Neural progenitor cell (in vitro differentiated cells): ENCODE measurements at places on chromosomes 3 and 15. TPM values are rescaled to one million over a fixed set of nuclear protein-coding genes. Genes with fewer than 3 reads are reported as not detected.

ZNF80 gene
- not detected in 2 replicates for total RNA-seq

DNA sequence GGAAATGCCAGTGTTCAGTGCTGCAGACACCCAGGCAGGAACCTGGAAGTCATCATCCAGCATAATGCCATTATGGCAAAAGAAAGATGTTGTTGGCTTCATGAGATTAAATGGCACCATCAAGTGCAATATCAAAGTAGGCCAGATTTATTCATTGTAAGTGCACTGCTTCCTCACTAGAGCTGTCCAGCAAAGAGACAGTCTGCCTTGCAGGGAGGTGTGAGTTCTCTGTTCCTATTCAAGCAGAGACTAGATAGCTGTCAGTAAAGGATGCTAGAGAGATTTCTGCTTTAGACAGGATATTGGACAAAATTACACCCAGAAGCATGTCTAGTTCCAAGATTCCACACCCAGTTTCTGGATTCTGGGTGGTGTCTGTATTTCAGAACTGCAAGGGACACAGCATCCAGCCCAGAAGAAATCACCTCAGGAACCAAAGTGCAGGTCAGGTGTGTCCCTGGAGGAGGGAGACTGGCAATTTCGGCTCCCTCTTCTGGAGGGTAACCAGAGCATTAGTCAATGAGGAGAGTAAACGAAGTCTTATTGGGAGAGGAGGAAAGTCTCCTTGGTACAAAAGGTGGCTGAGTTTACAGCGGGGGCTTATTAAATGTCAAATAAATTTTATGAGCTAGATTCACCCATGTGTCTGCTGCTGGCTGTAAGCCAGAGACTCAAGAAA is 377.3 kb downstream of the EPHB1 start:
- no peak for DNase-seq
- H3K27me3 ChIP-seq: no peaks in the 10 kb centered on the region
- no peak overlapping the region for H3K27ac ChIP-seq
- H3K4me1 ChIP-seq: peaks cover 10% of the 10 kb centered on the region
- H3K4me3 ChIP-seq: no peak overlapping the region

DNA sequence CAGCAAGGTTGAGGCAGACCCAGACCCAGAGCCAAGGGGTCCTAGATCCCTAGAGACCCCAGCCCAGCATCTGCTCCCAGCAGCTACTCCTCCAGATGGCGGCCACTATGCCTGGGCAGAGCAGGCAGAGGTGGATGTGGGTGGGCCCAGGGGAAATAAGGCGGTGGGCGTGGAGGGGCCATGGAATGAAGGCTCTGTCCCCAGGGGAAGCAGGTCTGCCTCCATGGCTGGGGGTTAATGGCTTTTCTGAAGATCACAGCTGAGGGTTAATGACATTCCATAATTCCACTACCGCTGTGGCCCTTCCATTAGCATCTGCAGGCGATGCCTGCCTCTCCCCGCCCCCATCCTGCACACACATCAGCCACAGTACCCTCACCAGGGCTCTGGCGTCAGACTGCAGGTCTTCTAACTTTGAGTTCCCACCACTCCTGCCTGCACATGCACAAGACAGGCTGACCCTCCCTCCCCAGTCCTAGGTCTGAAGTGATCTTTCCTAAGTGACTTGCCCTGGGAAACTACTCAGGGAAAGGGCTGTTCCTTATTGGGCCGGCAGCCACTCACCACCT is 41.2 kb downstream of the CCDC33 start:
- H3K27me3 ChIP-seq: no peaks in the 10 kb centered on the region
- no peak overlapping the region for H3K4me3 ChIP-seq
- H3K4me1 ChIP-seq: peaks cover 12% of the 10 kb centered on the region
- no peaks in the 10 kb centered on the region for H3K36me3 ChIP-seq
- no peak for DNase-seq

DNA sequence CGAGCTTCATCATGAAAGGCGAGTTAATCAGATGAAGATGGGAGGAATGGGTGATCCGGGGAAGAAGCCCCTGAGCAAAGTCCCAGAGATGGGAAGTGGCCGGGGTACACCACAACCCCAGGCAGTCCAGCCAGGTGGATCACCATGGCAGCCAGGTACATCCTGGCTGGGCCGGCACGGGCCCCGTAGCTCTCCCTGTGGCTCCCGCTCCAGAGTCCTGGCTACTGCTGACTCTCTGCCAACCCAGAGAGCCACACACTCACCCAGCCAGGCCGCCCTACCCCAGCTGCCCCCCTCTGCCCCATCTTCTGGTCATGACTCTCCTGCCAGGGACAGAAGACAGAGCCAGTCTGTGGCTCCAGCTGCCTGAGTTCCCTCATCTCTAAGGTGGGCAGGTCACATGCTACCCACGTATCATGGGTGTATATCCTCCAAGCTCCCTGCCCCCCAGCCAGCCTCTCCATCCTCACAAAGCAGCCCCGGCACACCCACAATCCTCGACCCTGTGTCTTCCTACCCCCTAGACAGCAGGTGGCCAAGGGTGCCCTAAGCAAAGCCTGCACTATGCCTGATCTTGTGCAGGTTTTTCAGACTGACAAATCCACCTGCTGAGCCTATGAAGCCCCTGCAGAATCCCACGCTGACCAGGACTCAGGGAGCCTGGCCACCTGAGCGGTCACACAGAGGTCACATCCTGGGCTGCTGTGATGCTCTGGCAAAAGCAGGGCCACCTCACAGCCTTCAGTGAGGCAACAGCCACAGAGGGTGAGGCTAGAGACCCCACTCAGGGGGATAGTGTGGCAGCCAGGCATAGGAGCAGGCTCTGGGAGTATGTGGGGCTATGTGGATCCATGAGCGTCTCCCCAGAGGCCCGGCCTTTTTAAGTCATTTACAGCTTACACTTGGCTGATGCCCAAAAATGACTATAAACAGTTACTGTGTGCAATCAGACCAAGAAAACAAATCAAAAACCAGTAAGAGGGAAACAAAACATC is 13.2 kb downstream of the XXYLT1 start:
- no peak overlapping the region for H3K27ac ChIP-seq
- no peak for DNase-seq
- H3K4me1 ChIP-seq: peaks cover 28% of the 10 kb centered on the region
- no peak overlapping the region for H3K4me3 ChIP-seq

- H3K36me3 ChIP-seq: no peaks in the 10 kb centered on the region
- H3K27me3 ChIP-seq: no peaks in the 10 kb centered on the region
- no peak overlapping the region for H3K27ac ChIP-seq
- no peaks in the 10 kb centered on the region for H3K4me1 ChIP-seq
Measured at GRCh38 chr3:124461838-124462632, 268.2 kb upstream of the UMPS start.

DNA sequence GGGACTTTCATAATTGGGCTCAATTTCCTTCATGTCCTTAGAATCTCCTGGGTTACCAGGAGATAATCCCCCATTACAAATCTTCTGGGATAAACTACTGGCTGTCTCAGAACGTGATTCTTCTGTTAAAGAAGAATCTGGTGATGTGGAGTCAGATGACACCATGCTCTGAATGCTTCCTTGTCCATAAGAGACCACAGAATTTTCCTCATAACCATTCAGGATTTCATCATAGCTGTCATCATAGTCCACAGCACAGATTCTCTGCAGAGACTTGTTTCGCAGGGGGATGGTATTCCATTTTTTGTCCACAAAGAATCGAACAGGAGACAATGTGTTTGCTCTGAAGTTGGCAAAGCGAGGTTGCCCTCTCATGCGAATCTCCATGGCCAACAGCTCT is 109.8 kb upstream of the TSPAN3 start:
- no peaks in the 10 kb centered on the region for H3K27me3 ChIP-seq
- DNase-seq: no peak
- no peak overlapping the region for H3K27ac ChIP-seq

DNA sequence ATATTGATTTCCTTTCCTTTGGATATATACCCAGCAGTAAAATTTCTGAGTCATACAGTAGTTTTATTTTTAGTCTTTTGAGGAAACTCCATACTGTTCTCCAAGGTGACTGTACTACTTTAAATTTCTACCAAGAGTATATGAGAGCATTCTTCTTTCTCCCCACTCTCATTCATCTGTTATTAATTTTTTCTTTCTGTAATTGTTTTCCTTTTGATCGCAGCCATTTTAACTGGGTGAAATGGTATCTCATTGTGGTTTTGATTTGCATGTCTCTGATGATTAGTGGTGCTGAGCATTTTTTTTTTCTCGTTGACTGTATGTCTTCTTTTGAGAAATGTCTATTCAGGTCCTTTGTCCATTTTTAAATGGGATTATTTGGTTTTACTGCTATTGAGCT is 18.3 kb upstream of the VGLL3 start:
- H3K4me1 ChIP-seq: no peaks in the 10 kb centered on the region
- no peak overlapping the region for H3K4me3 ChIP-seq
- DNase-seq: no peak

CCR9 gene
- total RNA-seq: not detected in 2 replicates

DNA sequence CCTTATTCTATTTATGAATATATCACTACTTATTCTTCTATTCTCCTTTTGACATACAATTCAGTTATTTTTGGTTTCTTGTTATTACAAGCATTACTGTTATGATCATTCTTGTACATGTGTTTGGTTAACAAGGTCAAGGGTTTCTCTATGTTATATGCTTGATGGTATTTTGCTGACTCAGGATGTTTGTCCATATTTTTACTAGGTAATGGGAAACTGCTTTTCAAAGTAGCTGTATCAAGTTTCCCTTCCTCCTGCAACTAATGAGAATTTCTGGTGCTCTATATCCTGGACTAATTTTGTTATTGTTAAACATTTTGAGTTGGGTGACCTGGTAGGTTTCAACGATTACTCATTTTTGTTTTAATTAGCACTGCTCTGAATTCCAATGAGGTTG is 841.0 kb downstream of the OTOL1 start:
- no peak for DNase-seq
- no peak overlapping the region for H3K27ac ChIP-seq
- no peaks in the 10 kb centered on the region for H3K4me1 ChIP-seq

- H3K4me3 ChIP-seq: no peak overlapping the region
- no peaks in the 10 kb centered on the region for H3K36me3 ChIP-seq
- no peak overlapping the region for H3K27ac ChIP-seq
- DNase-seq: no peak
Measured at GRCh38 chr15:77606142-77607034, 26.3 kb downstream of the LINGO1 start.

CELSR3 gene
- 9.9 and 22.3 TPM in 2 replicates for total RNA-seq

DNA sequence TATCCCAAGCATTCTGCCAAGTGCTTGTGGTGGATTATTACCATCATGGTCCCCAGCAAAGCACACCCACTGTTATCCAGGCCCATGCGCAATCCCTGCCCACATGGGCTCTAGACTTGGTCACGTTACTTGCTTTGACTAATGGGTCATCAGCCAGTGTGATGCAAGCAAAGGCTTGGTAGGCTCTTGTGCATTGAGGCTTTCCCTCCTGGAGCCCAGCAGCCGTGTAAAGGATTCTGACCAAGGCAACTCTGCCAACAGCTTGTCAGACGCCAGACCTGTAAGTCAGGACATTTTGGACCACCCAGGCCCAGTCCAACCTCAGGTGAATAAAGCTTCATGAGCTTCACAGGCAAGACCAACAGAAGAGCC is 93.9 kb downstream of the ABHD5 start:
- H3K27me3 ChIP-seq: no peaks in the 10 kb centered on the region
- H3K4me1 ChIP-seq: peaks cover 11% of the 10 kb centered on the region
- H3K4me3 ChIP-seq: no peak overlapping the region

IMPG2 gene
- total RNA-seq: 0.03 and 0.15 TPM in 2 replicates

DNA sequence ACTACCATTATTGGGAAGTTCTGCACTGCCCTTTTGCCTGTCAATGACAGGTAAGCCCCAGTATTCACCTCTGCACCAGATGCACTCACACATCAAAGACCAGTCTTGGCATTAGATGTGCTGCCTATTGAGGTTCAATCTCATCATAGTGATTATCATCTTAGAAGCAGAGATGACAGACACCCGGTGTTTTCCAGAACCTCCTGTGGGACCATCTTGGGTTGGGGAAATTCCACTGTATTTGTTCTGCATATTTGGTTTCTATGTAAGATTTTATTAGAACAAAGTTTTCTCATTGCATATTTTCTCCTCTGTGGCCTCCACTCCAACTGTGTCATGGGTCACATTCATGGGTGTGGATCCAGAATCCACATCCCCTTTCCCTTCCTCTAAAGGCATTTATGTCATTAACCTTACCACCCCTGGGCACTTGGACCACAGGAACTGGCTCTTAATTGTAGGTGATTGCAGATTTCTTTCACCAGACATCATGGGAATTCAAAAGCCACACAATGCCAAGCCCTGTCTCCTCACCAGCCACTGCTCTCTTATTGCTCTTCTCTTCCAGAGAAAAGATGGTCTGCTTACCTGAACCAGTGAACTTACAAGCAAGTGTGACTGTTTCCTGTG is 31.2 kb downstream of the PLA1A start:
- no peaks in the 10 kb centered on the region for H3K27me3 ChIP-seq
- H3K4me1 ChIP-seq: peaks cover 22% of the 10 kb centered on the region
- H3K27ac ChIP-seq: no peak overlapping the region
- H3K4me3 ChIP-seq: no peak overlapping the region

SH3BP5 gene
- total RNA-seq: 9.1 and 11.2 TPM in 2 replicates

DNA sequence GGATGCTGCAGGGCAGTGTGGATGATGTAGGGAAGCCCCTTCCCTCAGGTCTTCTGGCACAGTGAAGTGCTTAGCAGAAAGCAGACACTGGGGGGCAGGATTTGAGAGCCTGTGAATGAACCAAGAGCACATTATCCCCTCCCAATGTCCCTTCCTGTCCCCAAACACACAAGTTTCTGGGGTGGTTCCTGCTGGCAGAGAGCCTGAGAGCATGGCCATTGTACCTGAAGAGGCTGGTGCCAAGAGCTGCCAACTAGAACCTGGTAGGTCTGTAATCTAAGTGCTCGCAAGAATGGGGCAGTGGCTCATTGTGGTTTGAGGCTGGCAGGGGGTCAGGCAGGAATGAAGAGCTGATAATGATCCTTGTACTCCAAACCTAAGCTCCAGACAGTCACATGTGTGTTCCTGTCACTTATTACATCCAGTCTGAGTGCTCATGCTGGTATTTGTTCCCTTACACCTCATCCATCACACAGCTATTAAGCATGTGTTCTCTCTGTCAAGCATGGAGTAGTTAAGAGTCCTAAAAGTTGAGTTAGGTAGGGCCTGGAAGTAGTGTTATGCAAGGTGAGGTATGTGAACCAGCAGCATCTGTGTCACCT is 6.7 kb upstream of the CCR1 start:
- no peaks in the 10 kb centered on the region for H3K4me1 ChIP-seq
- no peaks in the 10 kb centered on the region for H3K36me3 ChIP-seq
- no peak overlapping the region for H3K27ac ChIP-seq
- no peak overlapping the region for H3K4me3 ChIP-seq
- H3K27me3 ChIP-seq: no peaks in the 10 kb centered on the region
- DNase-seq: peak; percentile 62

GRCh38 chr15:78052001-78052401 is 25.5 kb downstream of the TBC1D2B start:
- H3K27ac ChIP-seq: no peak overlapping the region
- H3K27me3 ChIP-seq: no peaks in the 10 kb centered on the region
- H3K36me3 ChIP-seq: no peaks in the 10 kb centered on the region
- DNase-seq: no peak

GRCh38 chr15:44763187-44763586 is 26.9 kb downstream of the TRIM69 start:
- no peaks in the 10 kb centered on the region for H3K36me3 ChIP-seq
- H3K27ac ChIP-seq: no peak overlapping the region
- DNase-seq: no peak

CMTM8 gene
- 2.1 and 8.1 TPM in 2 replicates for total RNA-seq

- no peaks in the 10 kb centered on the region for H3K36me3 ChIP-seq
- DNase-seq: no peak
- no peaks in the 10 kb centered on the region for H3K4me1 ChIP-seq
- no peak overlapping the region for H3K4me3 ChIP-seq
- H3K27me3 ChIP-seq: no peaks in the 10 kb centered on the region
- H3K27ac ChIP-seq: no peak overlapping the region
Measured at GRCh38 chr3:152893647-152894046, 58.7 kb downstream of the P2RY1 start.

GRCh38 chr15:67762610-67763368 is 62.5 kb upstream of the SKOR1 start:
- no peaks in the 10 kb centered on the region for H3K27me3 ChIP-seq
- H3K4me3 ChIP-seq: no peak overlapping the region
- no peaks in the 10 kb centered on the region for H3K36me3 ChIP-seq
- no peak overlapping the region for H3K27ac ChIP-seq
- peaks cover 16% of the 10 kb centered on the region for H3K4me1 ChIP-seq
